ENCODE measurements at places on chromosomes 11 and 22.

- DNase-seq = no peak
Measured at GRCh38 chr22:40363059-40363458, 7.3 kb upstream of the SGSM3 start.

DNA sequence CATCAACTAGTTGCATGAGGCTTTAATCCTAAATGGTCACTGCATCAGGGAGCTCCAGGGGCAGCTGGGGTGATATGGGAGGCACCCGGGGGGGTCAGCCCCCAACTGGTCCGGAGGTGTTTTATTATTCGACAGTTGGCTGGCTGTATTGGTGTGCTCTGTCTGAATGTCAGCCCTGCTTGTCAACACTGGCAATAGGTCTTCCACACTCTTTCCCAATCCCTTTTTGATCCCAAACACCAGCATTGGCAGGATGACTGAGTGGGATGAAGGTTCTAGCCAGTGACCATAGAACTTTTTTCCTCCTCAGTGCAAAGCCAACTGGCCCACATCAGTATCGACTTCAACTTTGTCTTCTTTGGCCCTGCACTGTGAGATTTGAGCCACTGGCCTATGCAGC lies 8.9 kb upstream of the LDLRAD3 start:
- no peak for DNase-seq

DNA sequence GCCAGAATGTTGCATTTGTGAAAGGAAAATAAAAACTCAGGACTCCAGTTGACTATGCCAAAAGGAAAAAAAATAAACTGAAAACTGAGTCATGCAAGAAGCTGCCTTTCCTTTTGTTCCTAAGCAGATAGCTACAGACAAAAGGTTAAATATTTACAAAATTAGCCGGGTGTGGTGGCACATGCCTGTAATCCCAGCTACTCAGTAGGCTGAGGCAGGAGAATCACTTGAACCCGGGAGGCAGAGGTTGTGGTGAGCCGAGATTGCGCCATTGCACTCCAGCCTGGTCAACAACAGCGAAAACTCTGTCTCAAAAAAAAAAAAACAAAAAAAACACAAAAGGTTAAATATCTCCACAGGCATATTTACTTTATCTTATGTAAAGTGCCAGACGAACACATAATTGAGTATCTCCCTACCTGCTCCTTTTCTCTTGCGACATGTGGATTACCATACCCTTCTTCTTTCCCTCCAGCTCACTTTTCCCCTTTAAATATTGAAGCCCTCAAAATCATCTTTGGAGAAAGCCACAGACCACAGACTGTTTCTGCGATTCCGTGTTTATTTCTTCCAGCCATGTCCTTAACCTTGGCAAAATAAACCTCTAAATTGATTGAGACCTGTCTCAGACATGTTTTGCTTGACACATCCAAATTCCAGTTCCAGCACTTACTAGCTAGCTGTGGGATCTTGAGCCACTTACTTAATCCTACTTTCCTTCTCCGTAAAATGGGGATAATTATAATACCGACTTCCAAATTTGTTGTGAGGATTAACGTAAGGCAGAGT lies 2.3 kb upstream of the SMPD1 start:
- DNase-seq = no peak

DNA sequence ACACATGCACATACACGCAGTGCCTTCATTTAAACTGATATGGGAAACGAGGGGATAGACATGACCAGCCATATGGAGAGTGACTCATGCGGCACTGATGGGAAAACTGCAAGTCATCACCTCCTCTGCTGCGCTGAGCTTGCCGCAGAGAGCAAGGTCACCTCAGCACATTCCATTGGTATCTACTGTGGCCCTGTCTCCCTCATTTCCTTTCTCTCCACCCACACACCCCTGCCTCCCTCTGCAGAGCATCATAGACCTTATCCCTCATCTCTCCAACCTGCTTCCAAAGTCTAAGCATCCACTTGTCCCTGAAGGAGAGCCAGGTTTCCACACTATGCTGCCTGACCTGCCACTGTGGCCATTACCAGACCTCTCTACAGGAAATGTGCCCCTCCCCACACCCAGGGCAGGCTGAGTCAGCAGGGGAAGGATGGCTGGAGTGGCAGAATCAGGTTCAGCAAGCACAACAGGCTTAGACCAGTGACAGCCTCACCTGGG lies 116.9 kb upstream of the SNX19 start:
- no peak for DNase-seq

GRCh38 chr11:36594316-36594989 lies at the start of gene IFTAP:
Gene IFTAP (plus strand): TSS chr11:36594502. CDS start chr11:36610104, 15,602 bp downstream.
- DNase-seq = peak; percentile 2

DNA sequence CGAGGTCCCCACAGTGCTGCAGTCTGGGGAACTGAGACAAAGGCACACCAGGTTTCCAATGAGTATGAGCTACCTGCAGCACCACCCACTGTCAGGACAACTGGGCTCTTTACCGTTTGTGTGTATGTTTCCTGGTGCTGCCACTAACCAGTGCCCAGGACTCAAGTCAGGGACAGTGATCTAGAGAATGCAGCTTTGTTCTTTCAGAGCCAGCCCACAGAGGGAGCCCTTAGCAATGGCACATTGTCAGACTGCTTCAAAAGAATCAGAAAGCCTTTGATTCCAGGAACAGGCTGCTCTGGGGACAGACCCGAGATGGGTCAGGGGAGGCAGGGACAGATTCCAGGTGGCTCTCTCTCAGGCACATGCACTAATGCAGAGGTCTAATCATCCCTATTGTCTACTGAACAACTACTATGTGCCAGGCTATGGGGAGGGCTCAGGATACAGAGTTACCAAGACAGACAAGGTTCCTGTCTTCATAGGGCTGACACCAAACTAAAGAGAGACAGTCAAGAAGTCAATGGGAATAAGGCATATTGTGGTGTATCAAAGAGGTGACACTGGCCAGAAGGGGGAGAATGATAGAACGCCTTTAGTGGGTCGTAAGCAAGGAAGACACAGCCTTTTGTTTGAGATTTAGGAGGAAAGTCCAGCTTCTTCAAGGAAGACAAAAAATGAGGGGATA lies 103.7 kb downstream of the VPREB1 start:
- DNase-seq = no peak

- DNase-seq = no peak
Measured at GRCh38 chr11:130202009-130202817, 42.6 kb downstream of the ST14 start.

DNA sequence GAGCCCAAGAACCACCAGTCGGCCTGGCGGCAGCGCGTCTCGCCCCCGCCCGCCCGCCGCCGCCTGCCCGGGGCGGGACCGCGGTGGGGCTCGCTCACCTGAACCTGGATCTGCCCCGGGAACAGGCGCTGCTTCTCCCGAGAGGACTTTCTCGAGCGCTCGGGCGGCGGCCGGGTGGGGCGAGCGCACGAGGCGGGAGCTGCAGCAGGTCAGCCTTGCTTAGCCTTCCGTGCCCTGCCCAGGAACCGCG lies 133 bp downstream of the MYH9 start:
- no peak for DNase-seq

GRCh38 chr11:110003426-110003825 lies 89.8 kb upstream of the ZC3H12C start:
- no peak for DNase-seq

DNA sequence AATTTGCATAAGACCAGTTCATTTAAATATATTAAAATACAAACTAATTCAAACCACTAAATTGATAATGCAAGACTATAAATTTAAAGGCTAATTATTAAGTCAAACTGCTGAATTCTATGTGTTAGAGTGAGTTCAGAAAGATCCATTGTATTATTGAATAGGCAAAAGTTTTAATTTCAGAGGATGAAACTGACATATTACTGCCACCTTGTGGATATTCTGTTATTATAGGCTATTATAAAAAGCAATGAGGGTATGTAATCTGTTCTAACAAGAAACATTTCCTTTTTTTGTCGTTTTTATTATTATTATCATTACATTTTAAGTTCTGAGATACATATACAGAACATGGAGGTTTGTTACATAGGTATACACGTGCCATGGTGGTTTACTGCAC lies 20.9 kb upstream of the NAALAD2 start:
- DNase-seq = no peak
